ENCODE measurements at places on chromosomes 5 and 9.

- H3K27me3 ChIP-seq, result no peaks in the 10 kb centered on the region
- H3K4me1 ChIP-seq, result no peaks in the 10 kb centered on the region
- no peaks in the 10 kb centered on the region for H3K36me3 ChIP-seq
- no peak overlapping the region for H3K4me3 ChIP-seq
- no peak overlapping the region for H3K27ac ChIP-seq
Observed at GRCh38 chr9:36772449-36773403, 200.0 kb downstream of the MELK start.

- no peaks in the 10 kb centered on the region for H3K4me1 ChIP-seq
- H3K27ac ChIP-seq, result no peak overlapping the region
- H3K27me3 ChIP-seq, result no peaks in the 10 kb centered on the region
- no peak for DNase-seq
Observed at GRCh38 chr5:158640593-158640980, 459.1 kb downstream of the EBF1 start.

- no peak overlapping the region for H3K27ac ChIP-seq
- no peak for DNase-seq
- peaks cover 3% of the 10 kb centered on the region for H3K4me1 ChIP-seq
- H3K27me3 ChIP-seq, result no peaks in the 10 kb centered on the region
- no peak overlapping the region for H3K4me3 ChIP-seq
- no peaks in the 10 kb centered on the region for H3K36me3 ChIP-seq
Observed at GRCh38 chr9:14165376-14166035, 148.4 kb downstream of the NFIB start.

DNA sequence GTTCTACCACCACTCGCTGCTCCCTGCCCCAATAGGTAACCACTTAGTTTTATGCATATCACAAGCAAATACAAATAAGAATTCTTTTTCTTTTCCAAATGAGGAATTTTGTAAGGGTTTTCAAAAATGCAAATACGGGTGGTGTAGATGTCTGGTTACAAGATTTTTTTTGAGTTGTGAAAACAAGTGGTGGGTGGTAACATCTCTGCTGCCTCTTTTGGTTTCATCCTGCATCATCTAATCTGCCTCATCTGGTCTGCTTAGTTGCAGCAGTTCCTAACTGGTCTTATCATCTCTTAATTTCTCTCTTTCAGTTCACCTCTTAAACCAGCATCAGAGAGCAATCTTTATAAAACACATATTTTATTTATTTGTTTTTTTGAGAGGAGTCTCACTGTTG lies 5.3 kb downstream of the NFX1 start:
- no peak for DNase-seq
- no peak overlapping the region for H3K27ac ChIP-seq
- peaks cover 4% of the 10 kb centered on the region for H3K36me3 ChIP-seq
- H3K27me3 ChIP-seq, result no peaks in the 10 kb centered on the region
- peaks cover 3% of the 10 kb centered on the region for H3K4me1 ChIP-seq

DNA sequence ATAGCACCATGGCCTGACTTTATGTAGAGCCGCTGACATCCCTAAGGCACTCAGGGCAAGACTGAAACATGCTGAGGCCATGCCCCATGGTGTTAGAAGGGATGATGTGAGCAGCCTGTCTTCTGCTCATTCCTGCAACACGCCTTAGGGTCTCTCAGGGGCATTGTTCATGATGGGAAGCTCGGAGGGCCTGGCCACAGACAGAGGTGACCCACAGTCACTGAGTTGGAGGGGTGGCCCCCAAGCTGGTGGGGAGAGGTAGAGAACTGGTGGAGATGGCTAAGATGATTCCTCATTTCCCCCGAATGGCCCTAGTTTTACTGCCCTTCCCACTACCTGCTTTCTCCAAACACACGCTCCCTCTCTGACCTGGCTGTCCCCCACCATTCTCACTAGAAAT lies 135.2 kb downstream of the BARX1 start:
- H3K36me3 ChIP-seq, result no peaks in the 10 kb centered on the region
- H3K27ac ChIP-seq, result no peak overlapping the region
- no peaks in the 10 kb centered on the region for H3K27me3 ChIP-seq
- H3K4me3 ChIP-seq, result no peak overlapping the region
- H3K4me1 ChIP-seq, result no peaks in the 10 kb centered on the region

DNA sequence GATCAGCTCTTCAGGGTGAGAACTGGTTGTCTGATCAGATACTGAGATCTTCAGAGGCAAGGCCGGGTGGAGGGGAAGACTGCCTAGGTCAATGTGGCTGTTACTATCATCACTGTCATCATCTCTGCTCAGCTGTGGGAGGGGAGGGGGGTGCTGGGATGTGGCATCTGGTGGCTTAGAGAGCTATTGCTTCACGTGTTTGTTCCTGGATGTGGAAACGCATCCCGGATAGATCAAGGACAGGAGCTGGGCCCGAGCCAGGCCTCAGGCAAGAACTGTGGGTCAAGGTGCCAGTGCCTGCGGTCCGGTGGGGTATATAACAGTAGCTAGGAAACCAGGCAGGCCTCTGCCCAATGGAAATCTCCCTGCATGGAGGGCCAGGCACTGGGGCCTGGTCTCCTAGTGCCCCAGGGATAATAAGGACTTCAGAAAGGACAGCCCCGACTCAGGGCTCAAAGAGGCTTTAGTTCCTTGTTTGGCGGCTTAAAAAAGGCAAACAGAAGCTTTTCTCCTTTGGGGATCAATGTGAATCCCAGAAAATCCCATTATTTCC lies 30.3 kb upstream of the TIFAB start:
- H3K27me3 ChIP-seq, result no peaks in the 10 kb centered on the region
- H3K36me3 ChIP-seq, result no peaks in the 10 kb centered on the region
- no peak for DNase-seq
- no peak overlapping the region for H3K4me3 ChIP-seq
